ENCODE measurements at places on chromosomes 1 and 21.

DNA sequence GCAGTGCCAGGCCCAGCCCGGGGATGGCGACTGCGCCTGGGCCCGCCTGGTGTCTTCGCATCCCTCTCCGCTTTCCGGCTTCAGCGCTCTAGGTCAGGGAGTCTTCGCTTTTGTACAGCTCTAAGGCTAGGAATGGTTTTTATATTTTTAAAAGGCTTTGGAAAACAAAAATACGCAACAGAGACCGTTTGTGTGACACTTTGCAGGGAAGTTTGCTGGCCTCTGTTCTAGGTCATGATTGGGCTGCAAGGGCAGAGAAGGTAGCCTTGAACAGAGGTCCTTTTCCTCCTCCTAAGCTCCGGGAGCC lies 719 bp downstream of the SOD1 start:
- no peaks in the 10 kb centered on the region for H3K36me3 ChIP-seq
- H3K27me3 ChIP-seq, result no peaks in the 10 kb centered on the region
- peak overlapping the region; percentile 89 for H3K27ac ChIP-seq
- DNase-seq, result no peak
- H3K4me3 ChIP-seq, result peak overlapping the region; percentile 100

GRCh38 chr1:213884942-213885341 lies 102.8 kb upstream of the PROX1 start:
- no peak for DNase-seq
- no peaks in the 10 kb centered on the region for H3K27me3 ChIP-seq
- no peaks in the 10 kb centered on the region for H3K36me3 ChIP-seq
- no peaks in the 10 kb centered on the region for H3K4me1 ChIP-seq
- H3K4me3 ChIP-seq, result no peak overlapping the region

GRCh38 chr1:5615076-5615475 lies 377.1 kb downstream of the NPHP4 start:
- H3K4me3 ChIP-seq, result no peak overlapping the region
- H3K27ac ChIP-seq, result no peak overlapping the region
- no peaks in the 10 kb centered on the region for H3K27me3 ChIP-seq
- no peaks in the 10 kb centered on the region for H3K4me1 ChIP-seq
- H3K36me3 ChIP-seq, result no peaks in the 10 kb centered on the region

DNA sequence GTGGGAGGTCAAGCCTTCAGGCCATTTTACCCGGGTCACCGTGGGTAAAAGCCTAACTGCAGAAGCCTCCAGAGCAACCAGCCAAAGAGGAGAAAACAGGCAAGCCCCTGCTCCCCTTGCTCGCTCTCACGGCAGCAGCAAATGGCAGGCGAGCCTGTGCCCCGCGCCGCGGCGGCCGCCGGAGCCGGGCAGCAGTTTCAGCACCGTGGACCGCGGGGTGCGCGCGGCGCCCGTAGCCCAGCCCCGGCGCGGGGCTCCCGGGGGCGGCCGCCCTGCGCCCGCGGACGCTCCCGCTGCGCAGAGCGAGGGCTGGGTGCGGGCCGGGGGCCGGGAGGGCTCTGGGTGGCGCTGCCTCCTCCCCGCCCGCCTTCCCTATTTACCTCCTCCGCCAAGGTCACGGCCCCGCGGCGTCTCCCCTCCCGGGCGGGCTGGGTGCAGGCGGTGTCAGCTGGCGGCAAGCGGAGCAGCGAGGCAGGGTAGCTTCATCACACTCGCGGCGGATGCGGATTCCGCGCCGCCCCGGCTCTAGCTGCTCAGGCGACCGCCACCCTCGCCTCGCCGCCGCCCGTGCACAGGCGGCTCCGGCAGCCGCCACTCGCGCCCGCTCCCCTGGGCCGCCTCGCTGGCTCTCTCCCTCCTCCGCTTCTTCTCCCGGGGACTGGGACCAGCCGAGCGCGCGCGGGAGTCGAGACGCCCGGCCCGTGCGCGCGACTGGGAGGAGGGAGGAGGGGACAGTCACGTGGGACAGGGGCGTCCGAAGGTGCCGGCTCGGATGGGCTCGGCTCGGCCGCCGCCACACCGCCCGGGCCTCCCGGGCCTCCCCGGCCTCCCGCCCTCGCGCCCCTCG lies at the start of gene RGS7:
TSS of gene RGS7 (minus strand) at position 687 of the 847 bp plus-strand sequence.
- no peaks in the 10 kb centered on the region for H3K36me3 ChIP-seq
- peak; percentile 62 for DNase-seq
- H3K4me3 ChIP-seq, result peak within 1 kb of the TSS; percentile 66
- H3K27me3 ChIP-seq, result peaks cover 45% of the 10 kb centered on the region
- H3K4me1 ChIP-seq, result no peaks in the 10 kb centered on the region

DNA sequence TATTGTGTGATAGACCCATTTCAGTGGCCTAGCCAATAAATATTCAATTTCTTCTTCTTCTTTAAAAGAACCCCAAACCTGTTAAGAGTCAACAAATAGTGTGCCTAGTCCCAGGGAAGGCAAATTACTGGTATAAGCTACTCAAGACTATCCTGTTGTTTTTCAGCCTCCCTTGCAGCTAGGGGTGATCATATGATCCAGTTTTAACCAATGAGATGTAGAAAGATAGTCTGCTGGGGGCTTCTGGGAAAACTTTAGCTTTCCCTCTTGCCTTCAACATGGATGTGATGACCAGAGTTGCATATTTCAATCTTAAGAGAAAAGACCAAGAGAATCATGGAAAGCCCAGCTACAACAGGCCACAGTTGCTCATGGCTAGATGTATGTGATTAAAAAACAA lies 4.7 kb upstream of the NUP210L start:
- no peak overlapping the region for H3K27ac ChIP-seq
- no peak overlapping the region for H3K4me3 ChIP-seq
- peaks cover 68% of the 10 kb centered on the region for H3K36me3 ChIP-seq
- H3K27me3 ChIP-seq, result no peaks in the 10 kb centered on the region
- DNase-seq, result no peak

DNA sequence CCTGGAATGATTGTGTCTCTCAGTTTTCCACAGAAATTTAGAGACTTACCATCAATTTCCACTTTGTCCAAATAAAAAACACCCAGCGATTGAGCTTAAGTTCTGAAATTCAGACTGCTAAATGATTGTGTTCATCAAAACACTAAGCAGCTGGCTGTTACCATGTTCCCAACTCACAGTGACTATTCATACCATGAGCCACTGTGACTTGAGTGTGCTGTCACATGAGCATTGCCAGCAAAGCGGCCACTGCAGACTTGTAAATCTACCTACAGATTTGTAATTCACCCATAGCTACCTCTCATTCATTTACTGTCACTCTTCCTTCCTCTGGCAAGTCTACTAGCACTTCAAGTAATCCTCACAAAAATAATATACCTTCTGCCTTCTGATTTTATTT lies 17.2 kb upstream of the PRKAB2 start:
- H3K27me3 ChIP-seq, result no peaks in the 10 kb centered on the region
- no peak overlapping the region for H3K4me3 ChIP-seq
- no peak for DNase-seq

DNA sequence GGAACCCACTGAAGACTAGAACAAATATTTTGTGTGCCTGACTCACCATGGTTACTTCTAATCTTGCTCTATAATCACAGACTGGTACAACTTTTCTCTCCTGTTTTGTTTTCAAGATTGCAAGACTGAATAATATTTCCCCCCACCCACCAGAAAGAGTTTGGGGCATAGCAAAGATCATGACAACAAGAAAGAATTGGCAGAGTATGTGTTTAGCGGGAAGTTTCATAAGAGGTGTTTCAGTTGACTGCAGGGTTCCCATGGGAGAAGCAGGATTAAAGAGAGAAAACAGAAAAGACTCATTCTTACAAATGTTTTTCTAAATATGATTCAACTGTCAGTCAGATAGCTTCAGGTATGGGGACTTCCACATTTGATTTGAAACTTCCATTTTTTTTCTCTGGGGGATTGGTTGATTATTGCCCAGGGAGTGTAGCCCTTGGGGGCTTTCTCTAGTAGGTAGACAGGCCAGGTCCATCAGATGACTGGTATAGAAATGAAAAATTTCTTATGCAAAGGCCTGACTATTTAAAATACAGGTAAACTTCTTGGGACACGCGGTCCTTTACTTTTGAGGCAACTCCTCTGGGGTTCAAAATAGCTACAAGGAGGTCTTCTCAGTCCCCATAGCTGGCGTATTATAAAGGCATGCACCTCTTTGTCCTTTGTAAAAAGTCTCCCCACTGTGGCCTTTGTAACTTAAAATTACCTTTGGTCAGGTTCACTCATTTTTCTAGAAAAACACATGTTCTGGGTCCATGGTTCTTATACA lies 13.9 kb downstream of the OR14I1 start:
- no peak overlapping the region for H3K4me3 ChIP-seq
- no peak overlapping the region for H3K27ac ChIP-seq
- H3K4me1 ChIP-seq, result no peaks in the 10 kb centered on the region
- no peak for DNase-seq
- H3K27me3 ChIP-seq, result no peaks in the 10 kb centered on the region

DNA sequence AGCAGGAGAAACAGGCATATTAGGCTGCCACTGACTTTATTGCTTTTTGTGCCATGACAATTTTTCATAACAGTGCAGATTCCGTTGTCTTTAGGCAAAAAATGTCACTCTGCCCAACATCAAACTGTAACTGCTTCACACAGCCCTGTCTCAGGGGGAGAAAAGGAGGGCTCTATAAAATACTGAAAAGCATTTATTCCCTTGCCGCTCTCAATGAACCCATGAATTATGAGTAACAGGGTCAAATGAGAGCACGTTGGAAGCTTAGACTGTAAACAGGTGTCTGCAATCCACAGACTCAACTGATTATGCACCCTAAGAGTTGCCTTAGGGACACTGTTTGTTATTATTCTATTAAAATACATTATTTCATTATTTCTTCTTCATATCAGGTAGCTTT lies 292.1 kb upstream of the FMN2 start:
- no peaks in the 10 kb centered on the region for H3K36me3 ChIP-seq
- DNase-seq, result no peak
- no peaks in the 10 kb centered on the region for H3K27me3 ChIP-seq
- no peaks in the 10 kb centered on the region for H3K4me1 ChIP-seq
- H3K27ac ChIP-seq, result no peak overlapping the region

- H3K27me3 ChIP-seq, result no peaks in the 10 kb centered on the region
- no peaks in the 10 kb centered on the region for H3K4me1 ChIP-seq
- H3K27ac ChIP-seq, result no peak overlapping the region
- DNase-seq, result no peak
- no peak overlapping the region for H3K4me3 ChIP-seq
- no peaks in the 10 kb centered on the region for H3K36me3 ChIP-seq
These were observed 60.4 kb downstream of the B3GALT5 start for GRCh38 chr21:39673163-39673562.

- peaks cover 10% of the 10 kb centered on the region for H3K4me1 ChIP-seq
- DNase-seq, result peak; percentile 7
- H3K36me3 ChIP-seq, result peaks cover 5% of the 10 kb centered on the region
- no peaks in the 10 kb centered on the region for H3K27me3 ChIP-seq
- no peak overlapping the region for H3K4me3 ChIP-seq
These were observed 4.7 kb downstream of the C1orf174 start for GRCh38 chr1:3895279-3895950.

DNA sequence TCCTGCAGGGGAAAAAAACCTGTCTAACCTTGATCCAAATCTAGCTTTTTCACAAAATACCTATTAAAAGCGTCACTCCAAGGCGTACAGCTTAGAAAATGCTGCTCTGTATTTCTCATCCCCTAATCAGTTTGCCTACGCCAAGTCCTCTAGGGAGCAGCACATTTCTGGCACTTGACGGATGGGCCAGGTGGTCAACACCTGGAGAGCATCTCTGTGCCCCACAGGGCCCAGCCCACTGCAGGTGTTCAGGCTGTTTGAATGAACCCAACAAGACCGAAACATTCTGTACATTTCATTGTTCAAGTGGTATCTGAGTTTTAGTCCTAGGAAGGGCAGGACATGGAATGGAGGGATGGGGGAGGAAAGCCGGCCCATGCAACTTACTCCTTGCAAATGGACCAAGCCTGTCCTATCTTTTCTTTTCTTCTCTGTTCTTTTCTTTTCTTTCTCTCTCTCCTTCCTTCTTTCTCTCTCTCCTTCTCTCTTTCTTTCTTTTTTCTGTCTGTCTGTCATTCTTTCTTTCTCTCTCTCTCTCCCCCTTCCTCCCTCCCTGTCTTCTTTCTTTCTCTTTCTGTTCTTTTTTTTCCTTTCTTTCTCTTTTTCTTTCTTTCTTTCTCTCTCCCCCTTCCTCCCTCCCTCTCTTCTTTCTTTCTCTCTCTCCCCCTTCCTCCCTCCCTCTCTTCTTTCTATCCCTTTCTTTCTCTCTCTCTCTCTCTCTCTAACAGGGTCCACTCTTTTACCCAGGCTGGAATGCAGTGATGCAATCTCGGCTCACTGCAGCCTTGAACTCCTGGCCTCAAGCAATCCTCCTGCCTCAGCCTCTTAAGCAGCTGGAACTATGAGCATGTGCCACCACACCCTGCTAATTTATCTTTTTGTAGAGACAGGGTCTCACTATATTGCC lies 29.1 kb downstream of the IGFN1 start:
- no peaks in the 10 kb centered on the region for H3K36me3 ChIP-seq
- no peak overlapping the region for H3K4me3 ChIP-seq
- 0 out of 2 replicates have a peak, but pooled peaks cover 2% of the 10 kb centered on the region for H3K4me1 ChIP-seq
- no peak for DNase-seq
- no peaks in the 10 kb centered on the region for H3K27me3 ChIP-seq

- H3K27me3 ChIP-seq, result no peaks in the 10 kb centered on the region
- no peaks in the 10 kb centered on the region for H3K36me3 ChIP-seq
- peak; percentile 22 for DNase-seq
- no peak overlapping the region for H3K27ac ChIP-seq
These were observed 26.7 kb downstream of the TSPAN2 start for GRCh38 chr1:115062542-115063004.

DNA sequence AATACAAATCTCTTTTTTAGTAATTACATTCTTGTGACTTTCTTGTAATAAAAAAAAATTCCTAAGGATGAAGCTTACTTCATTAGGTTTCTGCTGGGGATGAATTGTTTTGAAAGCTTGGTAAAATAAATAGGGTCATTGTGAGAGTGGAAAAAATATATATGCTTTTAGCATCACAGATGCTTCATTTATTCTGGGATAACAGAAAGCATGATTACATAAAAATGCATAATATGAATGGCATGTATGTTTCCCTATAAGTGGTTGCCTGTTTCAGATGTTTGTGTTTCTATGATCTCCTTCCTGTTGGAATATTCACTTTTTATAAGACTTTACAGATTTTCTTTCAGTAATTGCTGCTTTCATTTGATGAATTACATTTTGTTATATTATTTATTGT lies 42.3 kb downstream of the HMCN1 start:
- H3K27me3 ChIP-seq, result no peaks in the 10 kb centered on the region
- no peak overlapping the region for H3K4me3 ChIP-seq

GRCh38 chr1:2601721-2602303 lies 15.2 kb downstream of the PRXL2B start:
- H3K27ac ChIP-seq, result no peak overlapping the region
- no peak for DNase-seq
- H3K27me3 ChIP-seq, result no peaks in the 10 kb centered on the region
- no peaks in the 10 kb centered on the region for H3K36me3 ChIP-seq
- H3K4me1 ChIP-seq, result no peaks in the 10 kb centered on the region

DNA sequence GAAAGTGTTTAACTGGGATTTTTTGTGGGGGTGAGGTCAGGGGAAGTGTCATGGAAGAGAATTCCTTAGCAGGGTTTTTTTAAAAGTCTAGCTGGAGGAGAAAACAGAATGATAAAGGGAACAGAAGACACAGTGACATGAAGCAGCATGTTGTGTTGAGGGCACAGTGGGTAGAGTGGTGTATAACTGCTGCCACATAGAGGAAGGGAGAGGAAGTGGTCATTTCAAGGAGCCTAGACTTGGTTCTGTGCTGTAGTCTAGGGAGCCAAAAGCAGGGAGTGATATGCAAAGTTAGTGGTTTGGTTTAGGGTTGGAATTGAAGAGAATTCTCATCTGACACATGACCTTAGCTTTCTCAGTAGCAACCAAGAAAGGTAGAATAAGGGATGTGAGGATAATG lies 10.2 kb downstream of the EEIG2 start:
- H3K36me3 ChIP-seq, result no peaks in the 10 kb centered on the region
- peak; percentile 27 for DNase-seq
- no peak overlapping the region for H3K27ac ChIP-seq
- no peaks in the 10 kb centered on the region for H3K27me3 ChIP-seq

- no peaks in the 10 kb centered on the region for H3K27me3 ChIP-seq
- H3K4me3 ChIP-seq, result no peak overlapping the region
- H3K27ac ChIP-seq, result no peak overlapping the region
- peak; percentile 30 for DNase-seq
- H3K4me1 ChIP-seq, result peaks cover 3% of the 10 kb centered on the region
These were observed 793.2 kb downstream of the PLA2G4A start for GRCh38 chr1:187621951-187622350.

All from GM23248 (cell line).